ENCODE measurements at places on chromosomes 3 and 15. TPM values are rescaled to one million over a fixed set of nuclear protein-coding genes. Genes with fewer than 3 reads are reported as not detected.

The MYLK gene
- total RNA-seq = 129 TPM

The COL6A5 gene
- not detected for total RNA-seq

The DTWD1 gene
- total RNA-seq = 22.8 TPM

The OGG1 gene
- 26.9 TPM for total RNA-seq

The CTNNB1 gene
- 332 TPM for total RNA-seq

The CNTN4 gene
- 3.5 TPM for total RNA-seq

The WWTR1 gene
- 55.7 TPM for total RNA-seq

The FGF12 gene
- 53.3 TPM for total RNA-seq

The OR5K2 gene
- not detected for total RNA-seq

The LMAN1L gene
- total RNA-seq = 106 TPM

The MITF gene
- 11.9 TPM for total RNA-seq

The GPR15 gene
- total RNA-seq = 11.9 TPM

The ALPK3 gene
- total RNA-seq = 0.77 TPM

The ILDR1 gene
- 0.75 TPM for total RNA-seq

The GOLGA6L7 gene
- total RNA-seq = not detected

The TCAIM gene
- 17.0 TPM for total RNA-seq

The IQCF5 gene
- not detected for total RNA-seq

The LRRC3B gene
- total RNA-seq = not detected

The SLCO3A1 gene
- 39.5 TPM for total RNA-seq

The HRH1 gene
- 1.9 TPM for total RNA-seq

The MYZAP gene
- total RNA-seq = 15.0 TPM

The FRMD5 gene
- 1.0 TPM for total RNA-seq

The DOCK3 gene
- 0.21 TPM for total RNA-seq

The ATP10A gene
- total RNA-seq = 4.5 TPM

The GRIP2 gene
- total RNA-seq = 1.2 TPM

The RABL3 gene
- 21.1 TPM for total RNA-seq

The ETV5 gene
- total RNA-seq = 24.4 TPM

The XCR1 gene
- total RNA-seq = 1.7 TPM

Data from spleen (tissue), 13 donors.